Stimulated activated CD8-positive, alpha-beta memory T cell treated with anti-CD3 and anti-CD28 coated beads, Interleukin-7, amount 100 ng/mL, for 1 hour (primary cell): ENCODE measurements at places on chromosomes 2 and 18.

GRCh38 chr2:33083699-33084387 is 137.1 kb downstream of the LTBP1 start:
- no peak for DNase-seq

GRCh38 chr2:102425441-102426132 is 2.6 kb downstream of the IL18RAP start:
- no peak for DNase-seq

- DNase-seq = no peak
Observed at GRCh38 chr2:230244211-230244610, 18.7 kb downstream of the SP140 start.

- no peak for DNase-seq
Observed at GRCh38 chr2:120317916-120318315, 28.0 kb upstream of the INHBB start.

DNA sequence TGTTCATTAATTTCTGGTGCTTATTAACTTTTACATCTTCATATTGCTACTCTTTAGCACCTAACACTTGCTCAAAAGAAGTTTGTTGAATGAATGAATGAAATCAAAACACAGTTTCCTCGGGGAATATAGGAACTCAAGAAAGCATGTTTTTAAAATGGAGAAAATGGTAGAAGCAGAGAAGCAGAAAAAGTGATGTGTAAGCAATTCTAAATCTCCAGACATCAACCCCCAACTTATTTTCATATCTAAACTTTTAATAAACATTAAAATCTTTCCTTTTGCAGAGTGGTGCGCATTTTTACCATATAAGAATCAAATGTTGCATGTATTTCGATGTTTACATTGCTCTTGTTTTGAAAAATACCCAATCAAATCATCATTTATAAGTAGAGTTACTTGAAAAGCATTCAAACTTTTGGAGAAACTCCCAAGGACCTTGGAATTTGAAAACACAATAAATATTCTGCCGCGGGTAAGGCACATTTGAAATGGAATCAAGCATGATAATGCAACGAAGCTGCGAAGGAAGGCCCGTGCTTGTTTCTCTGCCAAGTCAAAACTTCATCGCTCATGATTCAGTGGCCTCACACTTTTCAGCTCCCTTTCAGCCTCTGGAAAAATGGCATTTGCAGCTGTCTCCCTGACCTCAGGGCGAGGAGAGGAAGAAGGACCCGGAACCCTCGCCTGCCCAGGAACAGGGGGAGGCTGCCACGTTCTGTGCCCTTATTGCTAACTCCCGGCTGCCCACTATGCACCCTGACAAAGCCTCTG is 26.7 kb upstream of the SMIM21 start:
- no peak for DNase-seq

DNA sequence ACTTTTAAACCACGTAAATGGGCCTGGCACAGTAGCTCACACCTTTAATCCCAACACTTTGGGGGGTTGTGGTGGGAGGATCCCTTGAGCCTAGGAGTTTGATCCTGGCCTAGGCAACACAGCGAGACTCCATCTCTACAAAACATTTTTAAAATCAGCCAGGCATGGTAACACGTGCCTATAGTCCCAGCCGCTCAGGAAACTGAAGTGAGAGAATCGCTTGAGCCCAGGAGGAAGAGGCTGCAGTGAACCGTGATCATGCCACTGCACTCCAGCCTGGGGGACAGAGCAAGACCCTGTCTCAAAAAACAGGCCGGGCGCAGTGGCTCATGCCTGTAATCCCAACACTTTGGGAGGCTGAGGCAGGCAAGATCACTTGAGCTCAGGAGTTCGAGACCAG is 12.2 kb downstream of the ROCK1 start:
- no peak for DNase-seq

DNA sequence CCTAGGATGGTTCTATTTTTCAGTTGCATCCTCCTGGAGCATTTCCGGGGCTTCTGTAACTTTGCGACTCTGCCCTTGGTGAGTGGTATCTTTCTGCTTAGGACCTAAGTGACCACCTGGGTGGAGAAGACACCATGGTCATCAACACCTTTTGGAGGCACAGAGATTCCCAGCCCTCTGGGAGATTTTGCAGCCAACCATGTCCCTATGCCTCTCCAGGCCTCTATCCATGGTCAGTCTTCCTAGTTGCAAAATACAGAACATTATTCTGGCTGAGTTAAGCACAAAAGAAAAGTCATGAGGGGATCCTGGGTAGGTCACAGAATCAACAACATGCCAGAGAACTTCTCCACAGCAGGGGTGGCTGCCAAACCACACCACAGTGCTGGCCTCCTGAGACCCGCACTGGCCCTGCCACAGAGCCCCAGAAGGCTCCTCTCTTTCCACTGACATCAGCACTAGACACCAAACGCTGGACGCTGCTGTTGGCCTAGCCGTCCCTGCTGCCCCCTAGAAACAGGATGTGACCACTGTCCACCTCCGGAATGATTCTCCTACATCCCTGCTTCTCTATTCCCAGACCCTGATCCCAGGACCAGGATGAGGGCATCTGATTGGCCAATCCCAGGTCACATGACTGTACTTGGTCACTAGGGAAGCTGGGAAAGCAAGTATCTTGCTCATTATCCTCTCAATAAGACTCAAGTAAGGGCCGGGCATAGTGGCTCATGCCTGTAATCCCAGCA is 47.7 kb downstream of the SMAD7 start:
- DNase-seq = no peak

DNA sequence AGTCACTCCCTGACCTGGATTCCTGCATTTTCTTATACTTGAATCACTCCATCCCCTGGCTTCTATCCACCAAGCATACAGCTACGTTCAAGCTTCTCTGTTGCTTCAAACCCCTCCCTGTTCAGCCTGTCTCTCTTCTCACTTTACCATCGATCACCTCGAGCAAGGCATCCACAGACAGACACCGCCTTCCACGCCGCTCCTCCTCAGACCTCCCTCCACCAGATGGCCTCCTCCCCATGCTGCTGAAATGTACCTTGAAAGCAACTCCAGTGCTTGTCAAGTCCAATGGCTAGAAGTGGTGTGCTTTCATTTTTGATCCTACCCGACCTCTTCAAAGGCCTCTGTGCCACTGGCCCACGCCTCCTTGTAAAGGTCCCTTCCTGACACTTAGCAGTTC is 131.3 kb upstream of the ACAA2 start:
- DNase-seq = no peak
